ENCODE measurements at places on chromosomes 5 and 9. TPM values are rescaled to one million over a fixed set of nuclear protein-coding genes. Genes with fewer than 3 reads are reported as not detected.

Gene GDA
- 6.6 TPM for total RNA-seq

Gene RAB24
- 14.9 TPM for total RNA-seq

DNA sequence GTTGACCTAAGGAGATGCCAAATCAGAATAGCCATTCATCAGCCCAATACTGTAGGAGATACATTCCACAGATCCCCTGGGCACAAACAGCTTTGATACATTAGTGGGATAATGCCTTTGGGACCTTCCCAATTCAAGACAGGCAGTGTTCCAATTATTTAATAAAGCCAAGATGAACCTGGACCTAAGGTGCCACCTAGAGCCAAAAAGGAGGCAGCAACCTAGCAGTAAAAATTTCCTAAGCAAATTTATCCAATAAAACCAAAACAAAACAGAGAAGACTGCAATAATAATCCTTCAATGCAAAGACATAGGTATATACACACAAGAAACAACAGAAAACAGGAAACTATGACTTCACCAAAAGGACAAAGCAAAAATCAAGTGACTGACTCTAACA, 253.0 kb downstream of the HINT1 start:
- DNase-seq = no peak

DNA sequence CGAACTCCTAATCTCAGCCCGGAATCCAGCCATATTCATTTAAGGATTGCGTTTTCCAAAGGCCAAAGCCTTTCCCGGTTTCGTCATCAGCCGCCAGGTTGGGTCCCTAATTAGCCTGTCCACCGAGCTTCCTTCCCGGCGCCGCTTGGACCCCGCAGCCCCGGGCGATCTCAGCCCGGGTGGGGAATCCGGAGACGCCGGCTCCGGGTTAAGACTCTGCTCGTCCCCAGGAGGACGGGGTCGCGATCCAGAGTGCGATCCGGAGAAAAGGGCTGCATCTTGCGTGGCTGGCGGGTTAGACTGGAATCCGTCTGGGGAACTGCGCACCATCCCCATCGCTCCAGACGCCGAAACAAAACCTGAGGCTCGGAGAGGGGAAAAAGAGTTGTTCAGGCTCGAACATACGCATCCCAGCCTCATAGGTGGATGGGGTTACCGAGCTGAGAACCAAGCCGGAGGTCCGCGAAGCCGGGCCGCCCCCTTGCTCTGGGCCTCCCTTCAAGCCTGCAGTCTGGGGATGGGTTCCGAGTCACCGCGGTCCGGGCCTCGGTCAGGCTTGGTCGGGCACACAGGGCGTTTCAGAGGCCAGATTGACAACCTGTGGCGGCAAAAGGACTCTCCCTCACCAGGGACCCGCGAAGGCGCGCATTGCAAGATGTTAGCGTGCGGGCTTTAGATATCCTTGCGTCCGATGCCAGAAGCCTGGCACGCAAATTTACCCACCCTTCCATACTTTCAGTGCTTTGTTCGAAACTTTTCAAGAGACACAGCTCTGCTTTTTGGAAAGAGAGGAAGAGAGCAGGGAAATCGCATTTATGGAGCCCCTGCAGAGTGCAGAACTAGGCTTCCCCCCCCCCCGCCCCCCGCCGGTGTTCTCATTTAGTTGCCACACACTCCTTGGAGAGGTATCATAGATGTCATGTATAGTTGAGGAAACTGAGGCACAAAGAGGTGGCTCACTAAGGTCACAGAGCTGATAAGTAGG, 7.9 kb downstream of the MSX2 start:
- DNase-seq = no peak

GRCh38 chr5:133147411-133147810, 95.6 kb downstream of the HSPA4 start:
- DNase-seq = no peak

- DNase-seq = no peak
These were observed 252.0 kb upstream of the IRX4 start for GRCh38 chr5:2134543-2135292.

All from ureter (tissue), 1 donor.